Activated CD4-positive, alpha-beta T cell treated with anti-CD3 and anti-CD28 coated beads for 36 hours (primary cell): ENCODE measurements at places on chromosomes 2 and 18.

GRCh38 chr2:14292964-14293363 lies 339.6 kb upstream of the LRATD1 start:
- DNase-seq, result no peak

DNA sequence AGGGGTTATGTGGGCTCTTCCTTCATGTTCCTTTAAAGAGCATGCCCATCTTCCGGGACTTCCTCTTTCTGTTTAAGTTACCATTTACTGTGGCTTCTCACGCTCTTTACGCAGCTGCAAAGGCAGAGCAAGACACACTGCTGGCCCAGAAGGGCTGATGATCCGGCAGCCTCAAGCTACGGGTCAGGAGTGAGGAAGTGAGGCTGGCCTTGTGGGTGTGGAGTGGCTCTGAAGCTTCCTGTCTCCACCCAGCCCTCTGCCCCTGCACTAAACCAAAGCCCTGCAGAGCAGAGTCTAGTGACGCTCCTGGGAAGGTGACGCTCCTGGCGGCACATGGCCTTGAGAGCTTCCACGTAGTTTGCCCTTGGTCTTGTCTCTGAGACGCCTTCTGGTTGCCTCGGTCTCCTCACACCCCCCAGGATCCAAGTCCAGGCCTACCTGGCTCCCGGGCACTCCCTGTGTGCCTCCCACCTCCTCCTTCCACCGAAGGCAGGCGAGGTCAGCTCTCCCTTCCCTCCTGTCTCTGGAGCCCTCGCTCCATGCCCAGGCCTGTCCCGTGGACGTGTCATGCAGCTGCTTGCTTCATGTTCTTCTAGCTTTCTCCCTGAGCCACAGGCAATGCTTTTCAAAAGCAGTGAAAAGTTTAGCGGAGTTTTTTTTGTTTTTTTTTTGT lies 50.3 kb downstream of the ARL4C start:
- DNase-seq, result peak; percentile 86

DNA sequence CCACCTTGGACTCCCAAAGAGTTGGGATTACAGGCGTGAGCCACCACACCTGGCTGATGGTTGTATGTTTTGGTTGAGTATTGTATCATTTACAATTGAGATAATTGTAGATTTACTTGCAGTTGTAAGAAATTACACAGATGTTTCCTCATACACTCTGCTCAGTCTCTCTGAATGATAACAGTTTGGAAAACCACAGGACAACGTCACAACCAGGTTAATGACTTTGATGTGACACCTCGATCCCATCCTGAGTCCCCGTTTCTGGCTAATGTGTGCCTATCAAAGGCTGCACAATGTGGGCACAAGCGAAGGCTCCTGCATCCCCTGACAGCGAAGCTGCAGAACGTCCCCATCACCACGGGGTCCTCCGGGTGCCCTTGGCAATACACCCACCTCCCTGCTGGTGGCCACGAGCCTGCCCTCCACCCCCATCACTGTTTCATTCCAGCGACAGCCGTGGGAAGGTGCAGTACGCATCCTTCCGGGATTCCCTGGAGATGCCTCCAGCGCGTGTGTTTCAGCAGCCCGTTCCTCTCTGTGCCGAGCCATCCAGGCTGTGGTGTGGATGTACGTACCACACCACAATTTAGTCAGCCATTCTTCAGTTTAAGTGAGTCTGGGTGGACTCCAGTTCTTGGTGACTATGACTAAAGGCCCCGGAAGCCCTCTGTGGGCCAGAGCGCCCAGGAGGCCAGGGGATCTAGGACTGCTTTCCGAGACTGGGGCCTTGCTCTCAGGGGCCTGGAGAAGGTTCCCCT lies 4.3 kb upstream of the PDCD1 start:
- DNase-seq, result no peak

GRCh38 chr18:47970664-47971531 lies 40.4 kb upstream of the SMAD2 start:
- DNase-seq, result no peak

DNA sequence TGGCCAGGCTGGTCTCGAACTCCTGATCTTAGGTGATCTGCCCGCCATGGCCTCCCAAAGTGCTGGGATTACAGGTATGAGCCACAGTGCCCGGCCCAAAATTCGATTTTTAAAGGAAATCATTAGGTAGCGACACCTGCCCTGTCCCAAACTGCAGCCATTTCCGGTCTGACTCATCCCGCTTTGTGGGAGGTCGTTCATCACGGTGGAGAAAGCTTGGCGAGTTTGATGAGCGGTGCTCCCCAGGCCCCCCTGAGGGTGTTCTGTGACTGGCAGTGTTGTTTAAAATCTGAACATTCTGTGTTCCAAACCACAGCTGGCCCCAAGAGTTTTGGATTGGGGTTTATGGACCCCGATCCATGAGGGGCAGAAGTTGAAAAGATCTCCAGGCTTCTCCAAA lies 53.0 kb upstream of the GLI2 start:
- no peak for DNase-seq

DNA sequence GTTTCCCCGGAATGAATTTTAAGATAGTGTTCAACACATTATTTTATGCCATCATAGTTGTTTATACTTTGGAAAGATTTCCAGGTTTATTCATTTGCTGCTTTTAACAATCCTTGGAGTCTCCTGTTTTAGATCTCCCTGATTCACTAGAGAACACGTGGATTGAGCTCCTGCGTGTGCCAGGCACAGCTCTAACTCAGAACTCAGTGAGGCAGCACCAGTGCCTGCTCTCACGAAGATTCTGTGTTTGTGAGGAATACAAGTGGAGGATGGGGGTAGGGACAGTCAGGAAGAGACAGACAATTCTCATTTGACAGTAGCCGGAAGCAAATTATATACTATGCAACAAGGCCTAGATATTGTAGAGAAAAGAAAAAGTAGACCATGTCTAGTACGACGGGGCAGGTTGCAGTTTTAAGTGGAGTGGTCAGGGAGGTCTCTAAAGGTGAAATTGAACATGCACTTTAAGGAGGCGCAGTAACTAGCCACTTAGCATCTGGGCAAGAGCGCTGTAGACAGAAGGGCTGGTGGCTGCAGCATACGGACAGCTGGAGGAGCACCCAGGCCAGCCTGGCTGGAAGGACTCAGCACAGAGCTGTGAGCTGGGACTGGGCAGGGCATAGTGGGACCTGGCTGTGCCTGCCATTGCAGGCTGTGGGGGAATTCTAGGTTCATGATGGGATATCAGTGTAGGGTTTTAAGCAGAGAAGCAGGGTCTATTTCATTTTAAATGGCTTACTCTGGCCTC lies 24.3 kb downstream of the RNF144A start:
- DNase-seq, result no peak

DNA sequence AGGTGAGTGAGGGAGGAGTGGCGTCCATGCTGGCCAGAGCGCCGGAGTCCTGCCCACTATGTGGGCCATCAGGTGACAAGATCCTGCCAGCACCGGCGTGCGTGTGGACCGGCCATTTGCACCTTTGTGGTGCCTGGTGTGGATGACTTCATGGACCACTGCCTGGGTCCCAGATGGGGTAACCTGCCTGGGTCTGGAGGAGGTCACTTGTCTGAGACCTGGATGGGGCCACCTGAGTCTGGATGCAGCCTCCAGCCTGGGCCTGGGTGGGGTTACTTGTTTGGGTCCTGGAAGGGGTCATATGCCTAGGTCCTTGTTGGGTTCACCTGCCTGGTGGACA lies 299.6 kb downstream of the NDUFA10 start:
- DNase-seq, result no peak

DNA sequence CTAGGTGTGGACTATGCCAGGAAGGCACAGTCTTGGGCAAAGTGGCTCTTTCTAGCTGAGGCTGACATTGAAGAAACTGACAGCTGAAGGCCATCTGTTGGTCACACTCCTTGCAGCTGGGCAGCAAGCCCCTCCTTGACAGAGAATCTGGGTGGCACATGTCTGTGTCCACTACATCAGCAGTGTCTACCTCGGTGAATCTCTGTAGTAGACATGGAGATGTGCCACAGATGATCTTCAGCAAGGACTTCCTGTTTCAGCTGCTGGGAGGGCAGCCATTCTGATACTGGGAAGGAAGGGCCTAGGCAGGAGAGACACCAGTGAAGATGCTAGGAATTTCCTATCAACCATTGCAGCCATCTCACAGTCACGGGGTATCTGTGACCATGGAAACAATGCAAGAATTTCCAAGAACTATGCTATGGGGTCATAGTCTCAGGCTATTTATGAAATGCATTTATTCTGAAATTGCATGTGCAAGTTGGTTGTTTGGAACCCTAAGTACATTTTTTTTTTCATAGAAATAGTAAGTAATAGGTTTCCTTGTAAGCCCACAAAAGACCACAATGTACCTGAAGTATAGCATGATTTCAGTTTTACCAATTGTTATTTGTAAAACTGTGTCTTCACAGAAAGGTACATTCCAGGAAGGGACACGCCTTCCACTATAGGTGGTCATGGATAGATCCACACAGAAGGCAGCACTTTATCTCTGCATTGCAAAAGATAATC lies 63.8 kb upstream of the DARS1 start:
- DNase-seq, result no peak

DNA sequence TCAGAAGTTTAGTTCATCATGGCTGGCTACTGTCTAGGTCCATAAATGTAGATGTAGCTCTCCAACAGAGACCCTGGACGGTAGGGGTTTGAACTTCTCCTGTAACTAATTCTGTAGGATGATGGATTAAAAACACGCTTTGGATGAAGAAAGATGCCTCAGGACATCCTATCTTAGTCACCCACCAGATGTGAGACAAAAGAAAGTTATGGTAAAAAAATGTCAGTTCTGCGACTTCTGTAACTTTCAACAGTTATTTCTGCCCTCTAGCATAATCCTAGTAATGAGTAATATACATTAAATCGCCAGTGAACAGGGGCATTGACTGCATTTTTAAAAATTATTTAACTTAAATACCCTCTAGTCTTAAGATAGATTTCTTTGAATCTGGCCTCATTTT lies 210.1 kb upstream of the LRATD1 start:
- no peak for DNase-seq

DNA sequence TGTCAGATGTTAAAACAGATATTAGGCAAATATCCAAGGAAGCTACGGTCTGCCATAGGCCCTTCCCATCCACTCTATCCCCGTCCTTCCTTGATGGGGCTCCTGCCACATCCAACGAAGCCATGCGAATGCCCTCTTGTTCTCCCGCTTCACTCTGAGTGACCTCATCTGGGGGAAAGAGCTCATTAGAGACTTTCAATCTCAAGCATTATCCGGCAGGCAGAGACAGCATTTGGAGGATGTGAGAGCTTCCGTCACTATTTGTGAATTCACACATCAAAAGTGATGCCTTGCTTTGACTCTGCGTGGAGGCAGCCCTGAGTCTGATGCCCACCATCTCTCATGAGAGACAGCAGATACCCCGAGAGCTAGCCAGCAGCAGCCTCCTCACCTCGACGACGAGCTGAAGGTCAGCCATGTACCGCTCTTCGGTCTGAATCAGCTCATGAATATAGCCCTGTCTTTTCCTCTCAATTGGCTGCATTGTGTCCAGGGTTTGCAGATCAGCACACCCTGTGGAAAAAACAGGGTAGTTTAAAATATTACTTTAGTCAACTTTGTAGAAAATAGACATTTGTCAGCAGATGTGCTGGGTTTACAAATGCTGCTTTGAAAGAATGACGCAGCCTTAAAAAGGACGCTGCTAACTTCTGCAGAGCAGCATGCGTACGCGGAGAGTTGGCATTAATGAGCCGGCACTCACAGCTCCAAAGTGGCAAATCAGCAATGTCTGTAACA lies 45.9 kb downstream of the FAM228A start:
- no peak for DNase-seq

DNA sequence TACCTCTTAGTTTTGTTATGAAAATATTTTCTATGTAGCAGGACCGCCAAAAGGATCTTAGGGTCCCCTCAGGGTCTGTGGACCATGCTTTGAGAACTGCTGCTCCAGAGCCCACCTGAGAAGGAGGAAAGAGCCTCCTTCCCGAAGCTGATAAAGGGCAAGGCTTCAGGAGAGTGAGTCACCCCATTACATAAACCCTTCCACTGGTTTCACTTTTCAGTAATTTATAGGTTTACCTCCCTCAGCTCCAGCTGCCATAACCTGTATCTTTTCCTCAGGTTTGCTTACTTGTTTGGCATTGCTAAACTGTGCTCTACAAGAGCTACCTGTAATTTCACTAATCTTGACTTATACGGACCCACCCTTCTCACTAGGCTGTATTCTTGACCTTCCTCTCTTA lies 6.6 kb downstream of the TTLL4 start:
- DNase-seq, result no peak

- DNase-seq, result no peak
Observed at GRCh38 chr2:25685741-25686140, 12.4 kb upstream of the DTNB start.

- peak; percentile 16 for DNase-seq
Observed at GRCh38 chr2:75311993-75312392, 112.7 kb upstream of the TACR1 start.

- no peak for DNase-seq
Observed at GRCh38 chr2:238489896-238490295, 63.2 kb downstream of the ASB1 start.
